AG09309 (cell line): ENCODE measurements at places on chromosomes 3 and 15.

- DNase-seq = peak; percentile 82
Observed at GRCh38 chr3:150216041-150216811, 191.9 kb upstream of the TSC22D2 start.

- no peak for DNase-seq
Observed at GRCh38 chr15:98898122-98898521, 109.5 kb downstream of the PGPEP1L start.

GRCh38 chr15:48318131-48318530 lies 13.1 kb upstream of the DUT start:
- DNase-seq = no peak

DNA sequence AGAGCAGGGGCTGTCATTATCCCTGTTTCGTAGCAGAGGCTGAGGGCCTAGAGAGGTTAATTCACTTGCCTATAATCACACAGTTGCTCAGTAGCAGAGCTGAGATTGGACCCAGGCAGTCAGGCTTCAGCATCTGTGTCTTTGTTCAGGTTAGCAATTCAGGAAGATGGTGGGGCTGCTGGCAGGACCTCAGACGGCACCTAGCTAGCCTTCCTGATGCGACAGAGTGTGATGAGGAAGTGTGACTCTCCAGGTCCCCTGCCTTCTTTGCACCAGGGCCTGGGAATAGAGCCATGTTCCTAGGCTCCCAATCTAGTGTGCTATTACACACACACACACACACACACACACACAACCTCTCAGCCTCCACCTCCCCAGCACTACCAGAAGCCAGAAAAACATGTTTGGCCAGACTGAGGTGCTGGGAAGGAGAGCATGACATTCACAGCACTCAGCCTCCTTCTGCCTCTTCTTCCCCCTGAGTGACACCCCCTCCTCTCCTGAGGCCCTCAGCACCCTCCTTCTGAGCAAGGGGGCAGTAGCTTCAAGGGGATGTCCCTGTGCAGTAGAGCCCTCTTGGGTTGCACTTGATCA lies 88.9 kb downstream of the TLE3 start:
- no peak for DNase-seq

DNA sequence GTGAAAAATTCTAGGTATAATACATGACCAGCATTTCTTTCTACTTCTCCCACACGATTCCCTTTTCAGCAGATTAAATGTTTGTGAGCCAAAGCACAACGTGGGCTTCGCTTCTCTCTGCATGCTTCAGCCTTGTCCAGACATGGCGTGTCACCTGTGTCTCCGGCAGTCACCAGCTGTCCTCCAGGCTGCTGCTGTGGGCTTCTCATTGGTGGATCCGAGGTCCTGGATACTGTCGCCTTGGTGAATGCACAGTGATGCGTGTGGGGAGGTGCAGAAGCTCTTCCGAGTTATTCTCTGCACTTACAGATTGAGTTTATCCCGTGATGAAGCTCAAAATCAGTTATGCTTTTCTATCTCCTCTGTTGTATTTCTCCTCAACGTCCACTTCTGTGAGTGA lies 23.0 kb upstream of the GOLGA8J start:
- no peak for DNase-seq

- no peak for DNase-seq
Observed at GRCh38 chr3:14279626-14280061, 101.0 kb downstream of the LSM3 start.

GRCh38 chr3:8764528-8764927 lies 4.9 kb downstream of the OXTR start:
- no peak for DNase-seq

DNA sequence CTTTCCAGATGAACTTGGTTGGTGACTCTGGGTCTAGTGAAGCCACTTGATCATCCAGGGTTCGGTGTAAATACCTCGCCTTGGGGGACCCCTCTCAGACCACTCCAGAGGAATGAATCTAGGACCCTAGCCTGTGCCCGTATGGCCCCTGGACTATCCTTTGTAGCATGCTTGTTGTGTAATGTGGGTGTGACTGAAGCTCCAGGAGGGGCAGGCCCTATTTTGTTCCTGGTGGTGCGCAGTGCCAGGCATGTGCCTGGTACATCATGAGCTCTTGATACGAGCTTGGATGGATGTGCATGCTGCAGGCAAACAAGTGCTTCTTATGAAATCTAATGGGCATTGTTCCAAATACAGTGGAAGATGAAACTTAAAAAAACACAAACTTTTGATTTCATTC lies 82.8 kb downstream of the EBLN2 start:
- no peak for DNase-seq

DNA sequence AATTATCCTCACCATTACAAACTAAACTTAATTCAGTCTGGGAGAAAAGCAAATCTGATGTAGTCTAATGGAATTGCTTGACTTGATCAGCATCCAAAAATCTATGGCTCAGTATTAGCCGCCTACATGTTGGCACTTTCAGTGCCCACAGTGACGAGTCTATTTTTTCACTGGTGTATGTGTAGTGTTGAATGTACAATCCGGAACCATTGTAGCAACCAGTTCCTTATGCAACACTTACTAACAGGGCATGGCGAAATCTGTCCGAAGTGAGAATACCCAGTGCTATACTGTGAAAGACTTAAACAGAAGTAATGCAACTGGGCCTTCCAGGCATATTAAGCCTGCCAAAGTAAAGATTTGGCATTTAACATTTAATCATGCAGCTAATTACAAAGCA lies 18.6 kb downstream of the LRRN1 start:
- DNase-seq = no peak

- no peak for DNase-seq
Observed at GRCh38 chr3:144516026-144516425, 544.4 kb downstream of the DIPK2A start.

DNA sequence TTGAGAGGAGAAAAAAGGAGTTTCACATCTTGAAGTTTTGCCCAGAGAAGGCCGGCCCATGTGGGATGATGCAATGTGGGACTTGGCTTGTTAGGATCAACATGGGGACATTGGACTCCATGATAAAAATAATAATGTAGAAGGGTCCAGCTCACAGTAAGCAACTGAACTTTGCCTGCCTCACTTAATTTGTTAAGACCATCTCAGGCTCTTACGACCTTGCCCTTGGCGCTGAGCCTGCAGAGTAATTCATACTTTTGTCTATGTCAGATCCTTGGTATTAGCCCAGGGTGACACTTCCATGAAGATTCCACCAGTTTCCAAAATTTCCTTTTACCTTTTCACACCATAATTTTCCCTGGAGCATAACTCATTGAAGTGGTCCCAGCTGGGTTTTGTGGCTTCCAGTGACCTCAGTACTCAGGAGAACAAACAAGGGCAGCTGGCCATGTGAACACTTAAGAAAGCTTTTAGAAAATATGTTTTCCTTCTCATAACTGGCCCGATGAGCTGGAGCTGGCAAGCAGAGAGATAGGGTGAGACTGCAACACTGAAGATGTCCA lies 315.4 kb upstream of the RASGRP1 start:
- no peak for DNase-seq

GRCh38 chr3:175546115-175546514 lies 687.0 kb downstream of the NAALADL2 start:
- DNase-seq = no peak

DNA sequence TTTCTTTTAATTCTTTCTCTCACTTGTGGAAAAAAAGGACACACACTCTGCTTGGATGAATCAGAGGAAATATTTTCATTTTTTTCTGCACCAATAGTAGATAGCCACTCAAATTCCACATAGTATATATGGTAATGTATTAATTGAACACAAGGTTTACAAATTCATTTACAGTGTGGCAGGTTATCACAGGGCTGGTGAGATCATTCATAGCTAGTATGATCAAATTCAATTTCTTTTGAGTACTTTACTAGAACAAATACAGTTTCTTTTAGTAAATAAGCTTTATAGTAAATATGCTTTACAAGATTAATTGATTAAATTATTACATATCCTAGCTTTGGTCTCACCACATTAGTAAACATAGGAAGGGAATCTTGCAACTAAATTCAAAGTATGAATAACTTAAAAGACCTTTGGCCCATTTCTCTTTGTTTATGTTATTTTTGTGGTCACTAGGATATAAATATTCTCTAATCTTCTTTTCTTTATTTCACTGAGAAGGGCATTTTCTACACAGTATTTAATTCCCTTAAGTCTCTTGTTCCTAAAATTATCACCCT lies 40.1 kb upstream of the PARP14 start:
- DNase-seq = no peak

DNA sequence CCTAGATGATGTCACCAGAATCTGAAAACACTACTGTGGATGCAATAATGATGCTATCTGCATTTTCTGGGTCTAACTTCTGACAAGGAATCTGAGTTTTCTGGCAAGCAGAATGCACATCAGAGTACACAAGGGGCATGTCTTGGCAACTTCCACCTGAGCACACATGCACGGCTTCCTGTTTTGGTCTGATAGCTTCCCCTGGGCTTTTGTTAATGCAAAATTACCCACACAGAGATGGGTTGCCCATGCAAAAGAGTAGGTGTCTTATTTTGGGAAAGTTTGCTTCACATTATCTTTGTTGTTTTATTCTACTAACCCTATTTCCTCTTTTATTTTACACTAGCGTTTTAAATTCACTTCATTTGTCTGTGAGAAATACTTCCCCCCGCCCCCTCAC lies 74.2 kb upstream of the SATB1 start:
- no peak for DNase-seq

DNA sequence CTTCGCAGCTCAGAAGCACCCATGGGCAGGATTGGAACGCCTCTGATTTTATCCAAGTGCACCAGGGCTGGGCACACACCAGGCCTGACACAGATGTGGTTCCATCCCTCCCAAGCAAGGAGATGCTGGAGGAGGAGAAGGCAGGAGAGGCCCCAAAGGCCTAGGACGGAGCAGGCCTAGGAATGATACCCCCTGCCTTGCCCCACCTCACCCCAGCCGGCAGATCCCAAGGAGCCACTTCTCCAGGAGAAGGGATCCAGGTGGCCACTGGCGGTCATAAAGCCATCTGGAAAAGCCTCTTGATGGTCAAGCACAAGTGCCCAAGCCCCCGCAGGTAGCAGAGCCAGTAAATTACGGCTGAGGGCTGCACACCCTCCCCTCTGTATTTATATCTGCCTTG lies 211.8 kb downstream of the TBC1D2B start:
- no peak for DNase-seq

DNA sequence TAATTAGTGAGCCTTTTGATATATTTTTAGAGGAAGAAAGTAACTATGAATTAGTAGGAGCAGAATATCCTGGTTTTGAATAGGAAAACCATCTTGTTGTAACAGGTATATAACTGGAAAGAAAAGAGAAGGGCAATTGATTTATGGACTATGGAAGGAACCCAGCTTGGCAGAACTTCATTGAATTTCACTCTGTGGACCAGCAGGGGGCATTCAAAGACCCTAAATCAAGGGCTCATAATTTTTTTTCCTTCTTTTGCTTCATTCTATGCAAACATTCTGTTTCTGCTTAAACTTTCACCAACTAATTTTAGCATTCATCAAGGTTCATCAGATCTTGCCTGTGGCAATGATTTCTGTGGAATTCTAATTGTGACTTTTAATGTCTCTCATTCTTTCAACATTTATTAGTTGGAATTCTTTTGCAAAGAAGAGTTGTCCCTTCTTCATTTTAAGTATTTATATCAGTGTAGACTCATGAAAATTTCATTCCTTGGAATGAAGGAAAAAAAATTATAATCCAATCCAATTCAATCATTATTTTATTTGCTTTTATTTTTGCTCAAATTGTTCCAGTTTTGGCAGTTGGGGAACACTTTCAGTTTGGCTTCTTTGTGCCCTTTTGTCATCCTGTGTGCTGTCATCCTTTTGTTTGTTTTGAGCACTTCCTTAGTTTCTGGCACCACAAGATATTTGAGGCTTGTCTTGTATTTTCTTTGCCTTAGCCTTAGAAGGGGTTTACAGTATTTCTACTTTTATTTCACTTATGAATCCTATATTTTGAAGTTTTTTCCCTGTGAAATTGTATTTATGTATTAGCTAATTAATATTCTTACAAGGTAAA lies 30.4 kb downstream of the NXPE3 start:
- DNase-seq = no peak

DNA sequence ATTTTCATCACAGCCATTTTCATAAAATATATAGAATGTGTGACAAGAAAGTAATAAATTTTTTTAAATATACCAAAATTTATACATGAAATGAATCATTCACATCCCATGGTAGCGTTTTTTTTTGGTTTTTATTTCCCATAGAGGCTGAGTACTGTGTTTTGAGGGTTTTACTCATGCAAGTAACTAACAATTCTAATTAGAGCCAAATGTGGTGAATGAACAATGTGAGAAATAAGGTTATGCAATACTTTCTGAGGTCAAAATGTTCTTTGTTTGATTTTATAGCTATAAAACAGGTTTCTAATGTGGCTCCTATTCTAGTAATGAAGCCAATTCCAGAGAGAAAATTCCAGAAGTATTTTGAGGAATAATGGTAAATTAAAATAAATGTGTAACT lies 386.8 kb downstream of the TBC1D5 start:
- DNase-seq = peak; percentile 49

DNA sequence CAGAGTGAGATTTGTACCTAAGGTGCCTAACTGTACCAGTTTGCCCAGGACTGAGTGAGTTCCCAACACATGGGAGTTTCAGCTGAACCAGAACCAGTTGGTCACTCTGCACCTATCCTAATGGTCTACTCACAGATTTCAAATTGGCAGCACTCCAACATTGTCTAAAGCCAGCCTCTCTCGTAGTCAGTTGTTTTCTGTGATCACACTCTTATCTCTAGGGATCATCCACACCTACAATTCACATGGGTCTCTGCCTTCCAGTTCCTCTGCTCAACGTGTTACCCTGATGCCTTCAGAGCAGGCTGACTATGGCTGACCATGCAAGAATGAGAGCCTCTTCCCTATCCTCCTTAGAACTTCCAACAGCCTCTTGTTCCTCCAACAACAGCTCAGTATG lies 624.8 kb downstream of the NTRK3 start:
- no peak for DNase-seq

GRCh38 chr3:157063926-157064325 lies 96.0 kb downstream of the CCNL1 start:
- no peak for DNase-seq

DNA sequence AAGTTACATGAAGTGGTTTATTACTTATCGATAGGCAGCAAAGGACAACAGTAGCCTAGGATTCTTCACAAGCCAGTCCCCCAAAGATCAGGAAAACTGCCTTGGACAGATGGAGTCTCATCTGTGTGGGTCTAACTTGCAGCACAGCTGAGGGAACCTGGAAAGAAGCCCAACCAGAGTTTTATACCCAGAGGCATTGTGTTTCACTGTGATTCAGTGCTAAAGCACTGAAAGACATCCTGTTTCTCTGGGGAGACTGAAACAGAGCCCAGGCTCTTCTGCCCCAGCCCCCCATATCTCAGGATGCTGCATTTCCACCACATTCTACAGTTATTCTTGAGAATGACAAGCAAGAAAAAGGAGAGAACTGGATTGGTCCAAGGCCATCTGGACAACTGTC lies 48.2 kb upstream of the PYDC2 start:
- DNase-seq = peak; percentile 84

DNA sequence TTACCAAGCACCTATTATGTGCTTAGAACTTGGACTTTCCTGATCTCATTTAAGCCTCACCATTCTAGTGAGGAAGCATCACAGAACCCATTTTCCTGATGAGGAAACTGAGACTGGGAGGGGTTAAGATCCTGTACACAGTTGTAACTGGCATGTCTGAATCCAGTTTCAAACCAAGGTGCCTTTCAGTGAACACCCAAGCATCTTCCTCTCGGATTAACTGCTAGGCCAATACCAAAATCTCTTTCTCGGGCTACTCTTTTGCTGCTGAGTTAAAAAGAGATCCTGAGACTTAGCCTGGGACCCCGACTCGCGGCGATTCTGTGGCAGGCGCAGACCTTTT lies 578 bp upstream of the CEMIP start:
- DNase-seq = no peak

- DNase-seq = no peak
Observed at GRCh38 chr15:41115161-41115651, 874 bp downstream of the INO80 start.
